GM12864 (cell line): ENCODE measurements at places on chromosomes 11 and 22.

- DNase-seq = no peak
These were observed 7.6 kb upstream of the CHKA start for GRCh38 chr11:68128682-68129327.

- DNase-seq = peak; percentile 15
These were observed 181.4 kb downstream of the DBX1 start for GRCh38 chr11:19978668-19979518.

DNA sequence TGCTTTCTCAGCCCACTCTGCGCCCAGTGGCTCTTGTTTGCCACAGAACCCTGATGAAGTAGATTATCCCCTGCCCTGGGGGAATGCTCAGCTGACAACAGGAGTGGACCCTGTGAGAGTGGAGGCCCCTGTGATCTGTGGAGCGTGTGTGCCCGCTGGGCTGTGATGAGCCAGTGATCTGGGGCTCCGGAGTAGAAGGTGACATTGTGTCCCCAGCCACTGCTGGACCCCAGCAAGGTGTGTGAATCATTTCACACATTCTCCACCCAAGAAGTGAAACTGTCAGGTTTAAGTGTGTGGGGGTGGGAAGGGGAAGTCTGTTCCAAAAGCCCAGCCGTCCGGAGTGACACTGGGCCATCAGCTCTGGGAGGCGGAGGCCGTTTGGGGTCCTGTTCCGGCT lies 33.1 kb upstream of the GRAMD4 start:
- no peak for DNase-seq

DNA sequence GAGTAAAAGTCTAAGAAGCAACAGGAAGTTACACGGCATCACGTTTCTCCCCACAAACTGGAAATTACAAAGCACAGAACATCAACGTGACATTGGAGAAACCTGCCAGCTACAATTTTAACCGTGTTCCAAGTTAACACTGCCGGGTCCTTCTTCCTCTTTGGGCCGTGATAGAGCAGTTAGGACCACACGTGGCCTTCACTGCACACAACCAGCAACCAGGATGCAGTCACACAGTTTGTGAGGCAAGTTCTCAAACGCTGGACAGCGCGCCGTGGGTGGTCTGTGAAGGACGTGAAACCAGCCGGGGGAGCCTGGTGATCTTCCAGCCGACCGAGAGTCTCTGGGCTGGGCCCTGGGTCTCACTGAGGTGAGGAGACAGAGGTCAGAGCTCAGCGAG lies 14.6 kb downstream of the C11orf21 start:
- DNase-seq = no peak

DNA sequence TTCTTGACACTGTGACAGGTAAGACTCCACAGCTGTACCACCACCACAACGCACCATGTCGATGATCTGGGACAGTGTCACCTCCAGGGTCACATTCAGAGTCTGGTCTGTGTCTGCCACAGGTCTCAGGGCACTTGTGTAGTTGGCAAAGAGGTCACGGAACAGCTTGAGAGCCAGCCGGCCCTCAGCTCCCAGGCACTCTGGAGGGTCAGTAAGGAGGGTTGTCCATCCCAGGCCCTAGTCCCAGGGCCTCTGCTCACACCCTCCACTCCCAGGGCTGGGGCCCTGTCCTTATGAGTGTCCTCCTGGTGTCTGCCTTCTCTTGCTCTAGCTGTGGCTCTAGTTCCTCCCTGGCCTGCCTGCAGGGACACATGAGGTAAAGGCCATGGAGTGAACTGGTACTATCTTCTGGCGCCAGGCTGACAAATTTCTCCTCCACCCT lies 1.4 kb downstream of the CHRNA10 start:
- no peak for DNase-seq

GRCh38 chr11:55854704-55855103 lies 16.2 kb downstream of the OR5D16 start:
- DNase-seq = no peak

DNA sequence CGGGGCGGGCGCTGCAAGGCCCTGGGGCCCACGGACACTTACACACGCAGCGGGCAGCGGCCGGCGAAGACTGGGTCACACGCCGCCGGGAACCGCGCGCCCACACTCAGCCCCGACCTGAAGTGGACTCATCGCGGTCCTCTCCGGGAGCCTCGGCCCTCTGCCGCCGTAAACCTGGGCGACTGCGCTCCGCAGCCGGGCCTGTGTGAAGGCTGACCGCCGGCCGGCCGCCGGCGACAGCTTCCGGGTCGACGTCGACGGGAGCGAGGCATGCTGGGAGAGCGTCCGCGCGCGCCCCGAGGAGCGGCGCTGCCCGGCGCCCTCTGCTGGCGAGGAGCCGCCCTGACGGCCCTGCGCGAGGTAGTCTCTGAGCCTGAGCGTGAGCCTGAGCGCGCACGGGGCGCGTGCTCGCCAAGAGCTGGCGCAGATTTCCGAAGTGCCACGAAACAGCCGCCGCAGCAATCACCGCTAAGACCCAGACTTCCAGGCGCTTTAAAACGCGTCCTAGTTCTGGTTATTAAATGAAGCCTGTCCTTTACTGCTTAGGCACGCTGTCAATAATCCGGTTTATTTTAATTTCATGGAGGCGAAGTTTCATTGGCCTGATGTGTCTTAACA lies at the start of gene SNX19:
SNX19 (minus strand) TSS at position 242 of the 618 bp plus-strand sequence. CDS start 540 bp downstream, outside the sequence.
- DNase-seq = peak; percentile 57

DNA sequence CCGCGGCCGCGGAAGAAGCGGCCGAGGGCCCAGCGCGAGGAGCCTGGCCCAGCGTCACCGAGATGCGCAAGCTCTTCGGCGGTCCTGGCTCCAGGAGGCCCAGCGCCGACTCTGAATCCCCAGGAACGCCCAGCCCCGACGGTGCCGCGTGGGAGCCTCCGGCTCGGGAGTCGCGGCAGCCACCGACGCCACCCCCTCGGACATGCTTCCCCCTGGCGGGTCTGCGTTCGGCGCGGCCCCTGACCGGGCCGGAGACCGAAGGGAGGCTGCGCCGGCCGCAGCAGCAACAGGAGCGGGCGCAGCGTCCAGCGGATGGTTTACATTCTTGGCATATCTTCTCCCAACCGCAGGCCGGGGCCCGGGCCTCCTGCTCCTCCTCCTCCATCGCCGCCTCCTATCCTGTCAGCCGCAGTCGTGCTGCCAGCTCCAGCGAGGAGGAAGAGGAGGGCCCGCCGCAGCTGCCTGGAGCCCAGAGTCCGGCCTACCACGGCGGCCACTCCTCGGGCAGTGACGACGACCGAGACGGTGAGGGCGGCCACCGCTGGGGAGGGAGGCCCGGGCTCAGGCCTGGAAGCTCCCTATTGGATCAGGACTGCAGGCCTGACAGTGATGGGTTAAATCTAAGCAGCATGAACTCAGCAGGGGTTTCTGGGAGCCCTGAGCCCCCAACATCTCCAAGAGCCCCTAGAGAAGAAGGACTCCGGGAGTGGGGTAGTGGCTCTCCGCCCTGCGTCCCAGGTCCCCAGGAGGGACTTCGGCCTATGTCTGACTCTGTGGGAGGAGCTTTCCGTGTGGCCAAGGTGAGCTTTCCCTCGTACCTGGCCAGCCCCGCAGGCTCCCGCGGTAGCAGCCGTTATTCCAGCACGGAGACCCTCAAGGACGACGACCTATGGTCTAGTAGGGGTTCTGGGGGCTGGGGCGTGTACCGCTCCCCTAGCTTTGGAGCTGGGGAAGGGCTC lies 1.2 kb downstream of the ARHGEF17 start:
- no peak for DNase-seq

DNA sequence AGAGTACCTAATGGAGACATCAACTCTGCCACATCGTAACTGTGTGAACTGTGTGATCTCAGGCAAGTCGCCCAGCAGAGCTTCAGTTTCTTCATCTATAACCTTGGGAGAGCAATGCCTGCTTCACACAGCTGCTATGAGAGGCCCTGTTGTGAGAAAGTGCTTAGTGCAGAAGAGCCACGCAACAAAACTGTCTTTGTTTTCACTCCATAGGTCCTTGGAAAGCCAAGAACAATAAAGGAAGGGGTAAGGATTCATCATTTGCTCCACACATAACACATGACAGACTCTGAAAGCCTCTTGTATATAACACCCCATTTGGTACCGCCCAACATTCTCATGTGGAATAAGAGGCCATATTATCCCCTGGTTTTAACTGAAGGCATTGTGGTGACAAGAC lies 231.9 kb upstream of the ISX start:
- DNase-seq = no peak

- DNase-seq = no peak
These were observed 174.7 kb upstream of the B3GAT1 start for GRCh38 chr11:134586726-134587125.

DNA sequence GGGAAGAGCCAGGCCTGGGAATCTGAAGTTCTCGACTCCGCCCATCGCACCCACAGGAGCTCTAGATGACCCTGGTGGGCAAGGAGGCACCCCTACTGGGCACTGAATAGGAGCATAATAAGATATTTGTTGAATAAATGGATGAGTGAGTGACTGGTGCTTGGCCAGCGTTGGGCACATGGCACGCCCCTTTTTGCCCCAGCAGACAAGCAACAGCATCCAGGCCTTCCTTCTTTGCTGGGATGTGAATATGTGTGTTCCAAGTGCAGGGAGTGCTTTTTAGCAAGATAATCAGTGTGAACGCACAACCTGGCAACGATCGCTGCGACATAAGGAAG lies 443 bp upstream of the CELF1 start:
- no peak for DNase-seq

- no peak for DNase-seq
These were observed 1484.9 kb downstream of the BRD1 start for GRCh38 chr22:48342732-48343131.

GRCh38 chr22:34427841-34428240 lies 507.6 kb upstream of the LARGE1 start:
- DNase-seq = no peak

DNA sequence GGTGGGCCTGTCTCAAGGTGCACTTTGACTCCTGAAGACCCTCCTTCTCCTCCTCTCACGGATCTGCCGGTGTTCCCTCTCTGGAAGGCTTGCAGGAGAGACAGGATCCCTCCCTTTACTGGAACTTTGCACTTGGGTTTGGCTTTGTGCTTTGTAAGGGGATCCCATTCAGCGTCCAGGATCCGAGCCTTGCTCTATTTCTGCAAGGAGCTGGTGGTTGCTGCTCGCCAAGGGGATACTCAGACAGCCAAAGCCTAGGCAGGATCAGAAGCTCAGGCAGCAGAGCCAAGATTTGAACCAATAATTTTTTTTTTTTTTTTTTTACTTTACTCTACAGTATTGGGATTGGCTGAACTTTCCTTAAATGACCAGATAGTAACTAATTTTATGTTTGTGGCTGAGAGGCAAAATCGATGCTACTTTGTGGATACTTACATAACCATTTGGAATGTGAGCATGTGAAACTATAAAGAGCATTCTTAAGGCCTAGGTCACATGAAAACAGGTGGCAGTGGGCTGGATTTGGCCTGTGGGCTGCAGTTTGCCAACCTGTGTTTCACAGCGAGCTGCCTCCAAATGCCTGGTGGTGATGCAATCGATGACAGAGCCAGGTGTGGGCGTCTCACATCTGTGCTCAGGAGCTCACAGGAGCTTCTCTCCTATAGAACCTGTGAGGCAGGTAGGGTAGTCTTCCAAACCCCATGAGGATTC lies 25.2 kb downstream of the BCR start:
- DNase-seq = no peak

DNA sequence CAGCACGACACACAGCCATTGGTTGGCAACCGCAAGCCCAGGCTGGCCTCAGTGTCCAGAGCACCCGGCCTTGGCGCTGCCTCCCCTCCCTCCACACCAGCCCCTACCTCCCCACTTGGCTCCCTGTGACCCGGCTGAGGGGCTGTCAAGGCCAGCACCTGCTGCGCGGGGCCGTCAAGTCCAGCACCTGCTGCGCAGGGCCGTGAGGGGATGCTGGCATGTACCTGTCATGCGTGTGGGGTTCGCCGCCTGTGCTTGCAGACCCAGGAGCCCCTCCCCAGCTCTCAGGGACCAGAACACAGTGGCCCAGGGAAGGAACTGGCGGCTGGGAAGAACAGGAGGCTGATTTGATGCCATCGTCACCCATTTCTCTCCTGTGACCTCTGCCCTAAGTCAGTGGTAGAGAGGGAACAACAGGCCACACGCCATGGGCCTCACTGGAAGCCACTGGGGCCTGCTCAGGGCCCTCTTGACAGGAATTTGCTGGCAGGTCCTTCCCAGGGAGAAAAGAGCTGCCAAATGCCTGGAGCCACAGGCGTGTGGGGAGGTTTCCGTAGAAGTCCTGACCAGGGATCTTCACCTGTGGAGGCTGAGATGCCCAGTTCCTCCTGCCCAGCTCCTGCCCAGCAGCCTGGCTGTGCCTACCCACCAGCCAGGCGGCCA lies 37.6 kb downstream of the TBX1 start:
- DNase-seq = no peak

GRCh38 chr11:44028401-44028800 lies 19.4 kb upstream of the ACCSL start:
- DNase-seq = no peak

DNA sequence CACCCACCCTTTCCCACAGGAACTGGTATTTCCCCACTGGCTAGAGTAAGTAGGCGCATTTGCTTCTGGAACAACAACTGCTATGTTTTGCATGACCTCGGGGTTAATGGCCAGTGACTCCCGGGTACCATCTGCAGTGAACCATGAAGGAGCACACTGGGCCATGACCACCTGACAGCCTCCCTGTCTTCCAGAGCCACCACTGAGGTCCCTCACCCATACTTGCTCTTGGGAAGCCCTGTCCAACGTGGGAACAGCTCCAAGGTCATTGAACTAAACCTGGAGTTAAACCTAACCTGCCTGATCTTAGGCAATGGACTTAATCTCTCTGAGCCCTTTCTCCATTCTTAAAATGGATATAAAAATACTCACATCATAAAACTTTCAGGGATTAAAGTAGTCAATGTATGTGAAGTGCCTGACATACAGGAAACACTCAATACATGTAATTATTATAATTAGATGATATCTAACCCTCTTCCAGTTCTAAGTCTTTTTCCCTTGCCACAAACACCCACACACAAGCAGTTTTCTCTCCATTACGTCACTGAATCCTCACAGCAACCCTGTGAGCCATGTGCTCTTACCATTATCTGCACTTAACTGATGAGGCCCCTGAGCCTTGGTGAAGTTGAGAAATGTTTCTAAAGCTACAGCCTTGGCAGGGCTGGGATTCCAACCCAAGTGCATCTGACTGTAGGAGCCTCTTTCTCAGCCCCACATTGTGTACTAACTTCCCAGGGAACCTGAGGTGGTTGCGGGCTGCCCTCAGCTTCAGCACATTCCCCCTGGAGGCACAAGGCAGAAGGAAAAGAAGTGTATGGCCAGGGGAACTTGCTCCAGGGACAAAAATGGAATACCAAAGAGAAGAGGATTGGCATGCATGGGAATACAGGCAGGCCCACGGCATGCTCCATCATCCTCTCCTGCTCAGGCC lies 74.5 kb upstream of the NCAM1 start:
- no peak for DNase-seq

GRCh38 chr11:71474141-71474770 lies 21.3 kb downstream of the NADSYN1 start:
- DNase-seq = no peak

DNA sequence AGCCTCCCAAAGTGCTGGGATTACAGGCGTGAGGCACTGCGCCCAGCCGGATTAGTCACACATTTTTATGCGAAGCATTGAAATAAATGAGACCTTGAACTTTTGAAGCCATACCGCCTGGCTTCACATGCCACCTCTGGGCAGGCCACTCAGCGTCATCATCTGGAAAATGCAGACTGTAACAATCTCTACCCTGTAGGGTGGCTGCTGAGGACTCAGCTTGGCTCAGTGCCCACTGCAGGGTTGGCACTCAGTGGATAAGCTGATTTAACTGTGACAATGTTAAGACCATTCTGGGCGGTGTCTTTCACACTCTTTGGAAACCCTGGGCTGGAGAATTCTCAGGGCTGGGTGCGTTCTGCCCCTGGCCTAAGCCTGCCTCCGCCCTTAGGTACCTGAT lies 8.5 kb downstream of the SH3BP1 start:
- no peak for DNase-seq
